H4 (cell line): ENCODE measurements at places on chromosomes 6 and 20. TPM values are rescaled to one million over a fixed set of nuclear protein-coding genes. Genes with fewer than 3 reads are reported as not detected.

The ZSCAN26 gene
- 13.6 and 14.1 TPM in 2 replicates for total RNA-seq

The C6orf15 gene
- not detected in 2 replicates for total RNA-seq

The LAMA2 gene
- 9.7 and 11.1 TPM in 2 replicates for total RNA-seq

The SLC17A3 gene
- total RNA-seq = 0.39 TPM in 1 of 2 replicates, not detected in the other

The NINL gene
- total RNA-seq = 3.7 and 4.4 TPM in 2 replicates

DNA sequence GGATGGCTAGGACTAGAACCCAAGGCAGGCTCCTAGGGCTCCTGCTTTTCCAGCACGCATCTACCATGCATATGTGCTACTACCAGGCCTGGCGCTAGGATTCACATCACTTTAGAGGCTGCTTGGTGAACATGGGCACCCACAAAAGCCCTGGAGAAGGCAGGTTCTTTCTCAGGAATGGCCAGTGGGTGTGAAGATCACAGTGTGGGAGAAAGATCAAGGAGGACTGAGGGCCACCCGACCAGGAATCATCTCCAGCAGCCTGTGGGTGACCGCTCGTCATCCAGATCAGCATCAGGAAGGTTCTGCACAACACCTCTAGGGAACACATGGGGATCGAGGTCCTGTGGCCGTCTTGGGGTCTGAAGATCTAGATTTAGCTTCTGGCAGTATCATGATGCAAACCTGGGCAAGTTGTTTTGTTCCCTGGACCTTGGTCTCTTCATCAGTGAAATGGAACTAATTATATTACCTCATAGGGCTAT, 27.3 kb downstream of the SRSF3 start:
- DNase-seq = no peak

GRCh38 chr6:126117251-126117650, 130.9 kb downstream of the TRMT11 start:
- no peak for DNase-seq

DNA sequence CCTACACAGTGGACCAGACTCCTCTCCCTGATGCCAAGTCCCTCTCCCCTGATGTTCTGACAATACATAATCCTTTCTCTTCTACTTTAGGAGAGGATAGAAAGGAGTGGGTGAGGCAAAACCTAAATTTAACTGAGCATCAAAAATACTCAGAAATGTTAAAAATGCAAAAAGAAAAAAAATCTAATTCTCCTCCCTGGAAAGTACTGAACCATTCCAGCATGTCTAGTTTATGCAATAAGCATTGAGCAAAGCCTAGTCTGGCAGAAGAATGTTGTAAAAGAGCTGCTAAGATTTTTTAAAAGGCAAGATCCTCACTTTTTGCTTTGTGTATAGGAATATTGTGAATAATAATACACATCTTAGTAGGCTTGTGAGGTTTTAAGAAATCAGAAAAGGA, 116.6 kb upstream of the STXBP5 start:
- DNase-seq = no peak

DNA sequence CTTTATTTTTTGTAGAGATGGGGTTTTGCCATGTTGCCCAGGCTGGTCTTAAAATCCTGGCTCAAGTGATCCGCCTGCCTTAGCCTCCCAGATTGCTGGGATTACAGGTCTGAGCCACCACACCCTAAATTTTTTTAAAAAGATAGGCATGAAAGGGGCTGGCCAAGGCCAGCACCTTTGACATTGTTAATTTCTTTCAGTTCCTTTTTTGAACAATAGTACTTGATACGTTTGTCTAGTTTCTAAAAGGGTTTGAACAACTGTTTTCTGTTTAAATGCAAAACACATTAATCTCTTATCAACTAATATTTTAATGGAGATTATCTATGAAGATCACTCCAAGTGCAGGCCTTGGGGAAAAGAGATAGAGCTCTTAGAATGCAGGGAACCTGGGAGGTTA, 37.6 kb upstream of the PTPRK start:
- DNase-seq = no peak

GRCh38 chr6:20439558-20439957, 37.9 kb downstream of the E2F3 start:
- DNase-seq = no peak

GRCh38 chr20:53175135-53175780, 203.1 kb downstream of the TSHZ2 start:
- DNase-seq = no peak

GRCh38 chr6:155487371-155488130, 31.9 kb upstream of the NOX3 start:
- DNase-seq = no peak

- no peak for DNase-seq
Observed at GRCh38 chr6:1191141-1191630, 120.7 kb upstream of the FOXQ1 start.

DNA sequence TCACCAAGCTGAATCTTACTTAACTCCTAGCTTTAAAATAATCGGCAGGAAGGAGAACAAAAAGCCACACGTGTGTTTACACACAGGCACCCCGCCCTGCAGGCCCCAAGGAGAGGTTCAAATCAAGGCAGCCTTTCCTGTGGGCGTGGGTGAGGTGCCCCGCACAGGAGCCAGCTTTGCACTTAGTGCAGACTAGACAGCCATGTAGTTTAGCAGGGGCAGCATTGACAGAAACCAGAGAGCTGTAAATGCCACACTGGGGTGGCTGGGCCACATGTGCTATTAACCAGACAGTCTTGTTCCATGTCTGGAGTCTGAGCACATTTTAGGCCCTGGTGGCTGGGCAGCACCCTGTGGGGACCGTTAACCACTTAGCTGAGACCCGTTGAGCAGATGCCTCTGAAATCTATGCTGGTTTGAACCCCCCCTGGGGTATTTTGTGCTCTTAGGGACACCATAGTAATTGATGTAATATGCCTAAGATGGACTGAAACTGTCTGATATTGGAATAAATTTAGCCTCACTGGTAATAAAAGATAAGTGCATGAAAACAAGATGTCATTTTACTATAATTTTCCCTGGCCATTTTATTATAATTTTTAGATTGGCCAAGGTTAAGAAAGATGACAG, 106.4 kb upstream of the KCNG1 start:
- no peak for DNase-seq

DNA sequence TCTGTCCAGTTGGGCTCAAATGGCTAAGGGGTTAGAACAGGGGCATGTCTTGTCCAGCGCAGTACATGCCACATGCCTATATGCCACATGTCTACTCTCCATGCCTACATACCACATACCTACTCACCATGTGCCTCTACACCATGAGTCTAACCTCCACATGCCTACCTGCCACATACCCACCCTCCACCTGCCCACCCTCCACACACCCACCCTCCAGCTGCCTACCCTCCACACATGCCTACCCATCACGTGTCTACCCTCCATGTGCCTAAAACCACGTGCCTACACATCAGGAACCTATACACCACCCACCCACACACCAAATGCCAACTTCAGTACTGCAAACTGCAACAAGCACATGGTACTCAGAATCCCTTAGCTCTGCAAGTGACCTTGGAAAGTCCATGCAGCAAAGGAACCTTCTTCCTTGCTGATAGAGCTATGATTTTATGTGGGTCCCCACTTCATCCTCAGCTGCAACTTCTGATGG, 113.0 kb upstream of the CST7 start:
- DNase-seq = no peak

GRCh38 chr6:67640484-67640883, 994.6 kb upstream of the ADGRB3 start:
- no peak for DNase-seq

GRCh38 chr6:2384528-2384927, 139.1 kb upstream of the GMDS start:
- DNase-seq = no peak
